T-helper 17 cell (primary cell): ENCODE measurements at places on chromosomes 1 and 21.

DNA sequence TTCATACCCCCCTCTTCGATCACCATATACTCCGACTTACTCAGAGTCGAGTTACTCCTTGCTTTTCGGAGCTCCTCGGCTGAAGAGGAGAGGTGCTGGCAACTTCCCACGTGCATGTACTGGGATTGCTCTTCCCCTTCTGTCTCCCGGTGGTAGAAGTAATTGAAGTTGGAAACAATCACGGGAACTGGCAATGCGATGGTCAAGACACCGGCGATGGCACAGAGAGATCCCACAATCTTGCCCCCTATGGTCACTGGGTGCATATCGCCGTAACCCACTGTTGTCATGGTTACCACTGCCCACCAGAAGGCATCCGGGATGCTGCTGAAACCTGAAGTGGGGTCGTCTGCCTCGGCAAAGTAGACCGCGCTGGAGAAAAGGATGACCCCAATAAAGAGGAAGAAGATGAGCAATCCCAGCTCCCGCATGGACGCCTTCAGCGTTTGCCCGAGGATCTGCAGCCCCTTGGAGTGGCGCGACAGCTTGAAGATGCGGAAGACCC, 1.5 kb downstream of the KCNA3 start:
- H3K27ac ChIP-seq, result no peak overlapping the region
- H3K4me1 ChIP-seq, result peaks cover 52% of the 10 kb centered on the region
- H3K36me3 ChIP-seq, result peaks cover 11% of the 10 kb centered on the region
- no peak for DNase-seq
- H3K4me3 ChIP-seq, result peak overlapping the region; percentile 100
- no peaks in the 10 kb centered on the region for H3K27me3 ChIP-seq

- no peaks in the 10 kb centered on the region for H3K27me3 ChIP-seq
- no peak for DNase-seq
- H3K27ac ChIP-seq, result peak overlapping the region; percentile 8
- H3K4me3 ChIP-seq, result no peak overlapping the region
These were observed 13.4 kb downstream of the RRAGC start for GRCh38 chr1:38846210-38846609.

- peaks cover 4% of the 10 kb centered on the region for H3K36me3 ChIP-seq
- H3K27me3 ChIP-seq, result peaks cover 57% of the 10 kb centered on the region
- no peaks in the 10 kb centered on the region for H3K4me1 ChIP-seq
These were observed 63.6 kb upstream of the ZC3H12A start for GRCh38 chr1:37410815-37411214.

- peak; percentile 44 for DNase-seq
- H3K4me3 ChIP-seq, result peak within 1 kb of the TSS; percentile 99
- H3K4me1 ChIP-seq, result peaks cover 28% of the 10 kb centered on the region
These were observed at the start of gene SMG7 for GRCh38 chr1:183472488-183473216. Gene SMG7 (plus strand): TSS chr1:183472499. CDS start chr1:183472621, 122 bp downstream.
